Stimulated activated CD8-positive, alpha-beta memory T cell treated with anti-CD3 and anti-CD28 coated beads, Interleukin-7, amount 100 ng/mL, for 1 hour (primary cell): ENCODE measurements at places on chromosomes 16 and 17.
A peak's percentile ranks its signal among the peaks of the same experiment; 100 is the strongest.

DNA sequence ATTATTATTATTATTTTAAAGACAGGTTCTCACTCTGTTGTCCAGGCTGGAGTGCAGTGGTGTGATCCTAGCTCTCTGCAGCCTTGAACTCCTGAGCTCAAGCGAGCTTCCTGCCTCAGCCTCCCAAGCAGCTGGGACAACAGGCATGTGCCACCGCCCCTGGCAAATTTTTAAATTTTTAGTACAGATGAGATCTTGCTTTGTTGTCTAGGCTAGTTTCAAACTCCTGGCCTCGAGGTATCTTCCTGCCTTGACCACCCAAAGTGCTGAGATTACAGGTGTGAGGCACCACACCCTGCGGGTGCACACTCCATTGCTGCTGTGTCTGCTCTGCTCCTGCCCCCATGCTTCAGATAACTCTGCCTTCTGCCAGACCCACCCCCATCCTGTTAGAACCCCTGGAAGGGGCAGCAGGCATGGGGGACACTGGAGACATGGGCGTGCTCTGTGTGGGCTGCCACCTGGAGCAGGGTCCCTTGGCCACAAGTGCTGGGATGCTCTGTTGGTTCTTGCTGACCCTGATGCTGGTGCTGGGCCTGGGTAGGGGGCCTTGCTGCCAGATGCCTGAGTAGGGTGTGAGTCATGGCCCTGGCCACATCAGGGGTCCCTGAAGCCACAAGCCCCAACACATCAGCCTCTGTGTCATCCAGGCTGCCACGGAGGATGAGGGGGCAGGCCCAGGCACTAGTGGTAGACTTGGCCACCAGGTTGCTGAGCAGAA is 2.6 kb downstream of the GGT6 start:
- no peak for DNase-seq

DNA sequence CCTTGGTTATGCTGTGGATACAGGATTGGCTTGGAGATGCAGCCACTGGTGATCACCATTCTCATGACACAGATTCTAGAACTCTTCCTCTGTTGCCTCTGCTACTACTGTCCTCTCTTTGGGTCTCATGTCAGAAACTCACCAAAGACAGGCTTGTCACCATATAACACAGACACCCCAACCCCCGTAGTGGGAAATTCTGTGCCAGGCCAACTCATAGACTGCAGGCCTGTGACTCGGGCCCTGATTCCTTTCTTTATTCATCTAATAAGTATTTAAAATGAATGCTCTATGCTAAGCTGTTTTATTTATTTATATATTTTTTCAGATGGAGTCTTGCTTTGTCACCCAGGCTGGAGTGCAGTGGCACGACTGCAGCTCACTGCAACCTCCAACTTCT is 9.5 kb downstream of the CYB5D2 start:
- no peak for DNase-seq

- DNase-seq: no peak
Observed at GRCh38 chr17:37240381-37240780, 135.4 kb upstream of the C17orf78 start.

- DNase-seq: peak; percentile 75
Observed at GRCh38 chr17:64020056-64020766, at the start of gene ICAM2. TSS of gene ICAM2 (minus strand) at chr17:64020633. CDS start at chr17:64006691, 13,942 bp downstream.
